ENCODE measurements at places on chromosomes 12 and 14.
A peak's percentile ranks its signal among the peaks of the same experiment; 100 is the strongest.

DNA sequence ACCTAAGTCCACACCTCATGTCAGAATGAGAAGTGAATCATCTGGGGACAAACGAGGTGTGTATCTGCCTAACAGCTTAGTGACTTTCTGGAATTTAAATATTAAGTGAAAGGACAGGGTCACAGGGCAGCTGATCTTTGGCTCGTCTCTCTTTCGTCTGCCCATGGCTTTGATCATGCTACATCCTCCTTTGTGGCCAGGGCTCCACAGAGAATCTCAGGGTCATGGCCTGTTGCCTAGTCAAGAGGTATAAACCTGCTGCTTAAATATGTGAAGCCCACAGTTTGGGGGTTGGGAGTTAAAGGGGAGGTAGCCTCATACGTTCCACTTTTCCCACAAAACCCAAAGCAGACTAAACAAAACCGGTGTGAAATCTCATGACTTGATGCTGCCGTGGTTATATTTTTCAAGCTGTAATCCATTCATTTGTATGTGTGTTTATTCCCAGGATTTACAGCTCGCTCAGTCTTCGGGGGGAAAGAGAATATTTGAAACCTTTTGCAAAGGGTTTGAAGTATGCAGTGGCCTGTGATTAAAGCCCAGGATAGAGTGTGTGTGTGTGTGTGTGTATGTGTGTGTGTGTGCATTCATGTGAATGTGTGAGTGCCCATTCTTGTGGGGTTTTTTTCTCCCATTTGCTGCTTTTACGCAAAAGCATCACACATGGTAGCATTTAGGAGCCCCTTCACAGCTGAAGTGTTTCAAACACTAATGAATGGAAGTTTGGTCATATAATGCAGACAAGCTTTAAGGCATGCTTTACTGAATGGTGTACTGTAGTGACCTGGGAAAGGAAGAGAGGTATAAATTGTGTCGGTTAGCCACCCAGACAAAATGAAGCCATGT, 137.1 kb downstream of the HMGA2 start:
- no peak for DNase-seq

- DNase-seq: no peak
These were observed 7.7 kb upstream of the KRT82 start for GRCh38 chr12:52413782-52414345.

GRCh38 chr12:4275870-4276301, 2.3 kb downstream of the CCND2 start:
- no peak for DNase-seq

GRCh38 chr12:115598871-115599811, 678.4 kb downstream of the MED13L start:
- no peak for DNase-seq

GRCh38 chr12:11457996-11458645, 62.8 kb upstream of the PRB2 start:
- DNase-seq: no peak

DNA sequence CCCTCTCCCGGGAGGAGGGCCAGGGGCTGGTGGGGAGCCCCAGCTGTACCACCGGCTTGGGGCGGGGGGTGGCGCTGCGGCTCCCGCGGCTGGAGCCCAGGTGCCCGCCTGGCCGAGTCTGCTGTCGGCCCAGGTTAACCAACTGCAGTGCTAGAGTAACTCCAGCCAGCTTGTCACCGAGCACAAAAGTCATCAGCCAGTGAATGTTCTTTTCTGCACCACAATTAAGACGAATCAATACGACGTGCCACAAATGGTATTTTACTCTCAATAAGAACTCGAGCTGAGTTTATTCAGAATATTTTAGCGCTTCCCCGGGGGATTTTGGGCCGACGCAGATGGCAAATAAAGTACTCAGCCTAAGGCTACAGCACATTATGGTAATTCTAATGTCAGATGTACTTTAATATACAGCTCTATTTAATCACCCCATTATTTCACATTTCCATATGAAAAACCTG, 83.2 kb downstream of the BCL11B start:
- DNase-seq: no peak

DNA sequence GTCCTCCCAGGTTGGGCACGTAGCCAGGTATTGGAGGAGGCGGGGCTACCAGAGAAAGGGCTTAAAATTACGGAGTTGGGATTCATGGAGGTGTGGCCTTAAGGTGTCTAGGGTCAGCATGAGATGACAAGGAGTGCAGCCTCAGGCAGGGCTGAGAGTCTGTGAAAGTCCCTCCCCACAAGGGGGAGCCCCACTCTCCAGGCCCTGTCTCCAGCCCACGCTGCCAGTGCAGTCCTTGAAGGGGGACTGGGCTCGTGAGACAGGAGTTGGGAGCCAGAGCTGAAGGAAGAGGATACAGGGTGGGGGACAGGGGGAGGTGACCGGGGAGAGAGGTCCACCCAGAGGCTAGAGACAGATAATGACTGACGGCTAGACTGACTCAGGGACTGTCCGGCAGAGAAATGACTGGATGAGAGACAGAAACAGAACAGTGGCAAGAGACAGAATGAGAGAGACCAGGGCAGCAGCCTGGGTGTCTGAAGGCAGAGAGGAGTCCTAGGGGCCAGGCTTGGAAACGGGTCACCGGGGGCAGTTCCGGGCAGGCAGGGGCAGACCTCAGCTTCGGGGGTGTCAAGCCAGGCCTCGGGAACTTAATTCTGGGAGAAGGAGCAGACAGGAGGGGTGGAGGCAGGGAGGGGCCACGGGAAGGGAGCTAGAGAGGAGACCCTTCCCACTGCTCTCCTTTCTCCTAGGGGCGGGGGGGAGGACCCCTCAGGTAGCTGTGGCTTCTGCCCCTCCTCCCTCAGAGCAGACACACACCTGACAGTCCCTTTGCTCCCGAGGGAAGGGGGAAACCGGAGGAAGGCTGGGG, 970 bp downstream of the CDH24 start:
- DNase-seq: peak; percentile 57

GRCh38 chr12:27276275-27276674, 32.2 kb downstream of the STK38L start:
- DNase-seq: no peak

GRCh38 chr12:70403826-70404225, 37.7 kb downstream of the KCNMB4 start:
- DNase-seq: no peak

DNA sequence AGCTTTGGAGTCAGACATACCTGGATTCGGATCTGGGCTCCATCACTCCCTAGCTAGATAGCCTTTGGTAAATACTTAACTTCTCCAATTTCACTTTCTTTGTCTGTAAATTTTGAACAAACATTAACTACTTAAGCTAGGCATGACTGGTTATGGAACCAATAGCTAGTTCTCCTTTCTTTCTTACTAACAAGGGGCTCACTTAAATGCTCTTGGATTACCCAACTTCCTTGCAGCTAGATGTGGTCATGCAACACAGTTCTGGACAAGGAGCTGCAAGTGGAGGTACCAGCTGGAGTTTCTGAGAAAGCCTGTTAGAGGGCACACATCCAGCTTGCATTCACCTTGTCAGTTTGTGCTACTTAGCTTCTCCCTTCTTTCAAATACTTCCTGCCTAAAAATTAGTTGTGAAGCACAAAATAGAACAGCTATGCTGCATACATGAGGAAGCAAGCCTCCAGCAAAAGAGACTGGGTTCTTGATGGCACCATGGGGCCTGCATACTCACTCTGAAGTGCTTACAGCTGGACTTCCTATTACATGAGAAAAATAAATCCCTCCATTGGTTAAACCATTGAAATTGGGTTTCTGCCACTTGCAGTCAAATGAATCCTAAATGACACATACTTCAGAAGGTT, 210.1 kb upstream of the EEA1 start:
- no peak for DNase-seq

DNA sequence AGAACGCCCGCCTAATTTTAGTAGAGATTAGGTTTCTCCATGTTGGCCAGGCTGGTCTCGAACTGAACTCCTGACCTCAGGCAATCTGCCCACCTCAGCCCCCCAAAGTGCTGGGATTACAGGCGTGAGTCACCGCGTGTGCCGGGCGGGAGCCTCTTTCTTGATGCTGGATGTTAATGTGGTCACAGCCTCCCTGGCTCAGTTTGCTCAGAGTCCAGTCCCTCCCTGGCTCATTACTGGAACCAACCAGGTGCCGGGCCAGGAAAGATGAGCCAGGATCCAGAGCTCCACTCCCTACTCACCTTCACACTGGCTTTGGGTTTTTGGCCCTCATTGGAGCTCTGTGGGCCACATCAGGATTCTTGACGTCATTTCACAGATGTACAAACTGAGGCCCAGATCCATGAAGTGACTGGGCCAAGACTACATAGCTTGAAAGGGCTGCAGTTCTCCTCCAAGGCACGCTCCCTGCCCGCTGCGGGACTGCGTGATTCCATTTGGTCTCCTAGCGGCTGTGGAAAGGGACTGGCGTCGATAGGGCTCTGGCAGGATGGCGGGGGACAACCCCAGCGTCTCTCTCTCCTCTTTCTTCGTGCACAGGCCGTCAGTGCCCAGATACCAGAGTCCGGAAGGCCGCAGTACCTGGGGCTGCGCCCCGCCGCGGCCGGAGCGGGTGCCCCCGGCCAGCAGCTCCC, 5.1 kb upstream of the SHMT2 start:
- DNase-seq: no peak

DNA sequence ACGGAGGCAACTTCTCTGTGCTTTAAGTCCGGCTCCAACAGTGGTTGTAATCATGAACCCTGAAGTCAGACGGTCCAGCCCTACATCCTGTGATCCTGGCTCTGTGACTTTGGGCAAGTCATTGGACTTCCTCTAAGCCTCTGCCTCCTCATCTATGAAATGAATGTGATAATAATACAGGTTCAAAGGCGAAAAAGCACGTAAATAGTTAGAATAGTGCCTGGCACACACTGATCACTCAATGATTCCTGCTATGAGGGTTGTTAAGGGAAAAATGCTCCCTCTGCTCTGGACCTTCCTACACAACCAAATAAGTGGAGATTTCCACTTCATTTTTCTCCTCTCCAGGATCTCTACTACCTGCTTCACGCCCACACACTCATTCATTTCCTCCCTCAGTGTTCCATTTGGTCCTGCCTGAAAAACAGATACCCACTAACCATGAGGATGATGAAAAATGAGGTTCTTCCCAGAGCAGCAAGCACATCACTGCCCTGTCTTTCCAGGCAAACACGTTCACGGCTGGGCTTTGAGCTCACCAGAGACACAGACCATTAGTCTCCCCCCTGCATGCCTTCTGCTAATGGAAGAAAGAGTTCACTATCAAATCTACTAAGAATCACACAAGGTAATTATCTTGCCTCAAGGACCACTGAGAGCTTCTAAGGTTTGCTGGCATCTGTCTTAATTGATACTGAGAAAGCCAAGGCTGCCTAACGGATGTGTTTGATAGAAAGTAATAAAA, 13.2 kb downstream of the NUAK1 start:
- DNase-seq: no peak

DNA sequence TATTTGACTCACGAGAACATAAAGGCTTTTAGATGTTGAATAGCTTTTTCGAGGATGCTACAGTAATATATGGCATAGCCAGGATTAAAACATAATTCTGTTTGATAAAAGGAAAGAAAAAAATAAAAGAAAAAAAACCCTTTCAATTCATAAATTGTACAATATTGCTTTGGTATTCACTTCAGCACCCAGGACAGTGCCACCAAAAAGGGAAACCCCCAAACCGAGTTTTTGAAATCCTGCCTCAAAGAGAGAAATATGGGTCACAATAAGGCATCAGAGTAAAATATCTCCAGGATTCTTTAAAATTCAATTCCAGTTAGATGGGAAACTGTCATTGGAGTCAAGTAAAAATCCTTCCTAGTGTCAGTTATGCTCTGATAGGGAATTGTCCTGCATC, 551.2 kb upstream of the SEL1L start:
- no peak for DNase-seq

Measured in stimulated activated CD8-positive, alpha-beta memory T cell treated with anti-CD3 and anti-CD28 coated beads, Interleukin-12 subunit alpha, Interleukin-12 subunit beta, amount 100 ng/mL, for 1 hour (primary cell).